ENCODE measurements at places on chromosomes 1 and 21. TPM values are rescaled to one million over a fixed set of nuclear protein-coding genes. Genes with fewer than 3 reads are reported as not detected.

The OPRD1 gene
- total RNA-seq, result not detected

The FGR gene
- total RNA-seq, result 2.9 TPM

The PCAT6 gene
- total RNA-seq, result not detected

The KRTAP19-3 gene
- total RNA-seq, result not detected

The HFM1 gene
- not detected for total RNA-seq

The CGN gene
- 0.81 TPM for total RNA-seq

The CD1B gene
- not detected for total RNA-seq

The OR2T11 gene
- not detected for total RNA-seq

The PLPPR5 gene
- not detected for total RNA-seq

The AMY1B gene
- not detected for total RNA-seq

The GUCA2B gene
- total RNA-seq, result not detected

The CREG1 gene
- total RNA-seq, result 21.7 TPM

DNA sequence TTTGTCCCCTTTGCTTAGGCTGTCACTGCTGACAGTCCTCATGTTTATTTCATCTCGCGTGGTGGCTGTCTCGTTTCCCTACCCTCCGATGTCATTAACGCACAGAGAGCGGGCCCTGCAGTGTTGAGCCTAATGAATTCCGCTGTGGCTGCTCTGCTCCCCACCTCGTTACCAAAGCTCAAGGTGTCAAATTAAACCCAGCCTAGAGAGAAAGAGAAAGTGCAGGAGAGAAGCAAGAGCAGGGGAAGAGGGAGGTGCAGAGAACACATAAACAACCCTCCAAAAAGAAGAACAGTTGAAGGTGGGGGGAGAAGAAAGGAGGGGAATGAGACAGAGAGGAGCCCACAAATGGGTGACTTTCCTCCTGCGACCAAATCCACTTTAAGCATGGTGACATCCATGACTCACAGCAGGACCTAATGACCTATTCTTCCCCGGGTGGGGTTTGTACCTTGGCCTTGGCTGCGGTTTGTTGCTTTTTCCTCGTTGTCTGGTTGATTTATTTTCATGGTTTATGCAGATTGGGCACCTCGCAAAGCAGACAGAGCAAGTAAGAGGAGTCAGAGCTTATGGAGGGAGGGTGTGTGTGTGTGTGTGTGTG is 92.5 kb downstream of the PBX1 start:
- DNase-seq, result no peak
- no peak overlapping the region for H3K27ac ChIP-seq
- H3K27me3 ChIP-seq, result no peaks in the 10 kb centered on the region
- H3K4me3 ChIP-seq, result no peak overlapping the region

DNA sequence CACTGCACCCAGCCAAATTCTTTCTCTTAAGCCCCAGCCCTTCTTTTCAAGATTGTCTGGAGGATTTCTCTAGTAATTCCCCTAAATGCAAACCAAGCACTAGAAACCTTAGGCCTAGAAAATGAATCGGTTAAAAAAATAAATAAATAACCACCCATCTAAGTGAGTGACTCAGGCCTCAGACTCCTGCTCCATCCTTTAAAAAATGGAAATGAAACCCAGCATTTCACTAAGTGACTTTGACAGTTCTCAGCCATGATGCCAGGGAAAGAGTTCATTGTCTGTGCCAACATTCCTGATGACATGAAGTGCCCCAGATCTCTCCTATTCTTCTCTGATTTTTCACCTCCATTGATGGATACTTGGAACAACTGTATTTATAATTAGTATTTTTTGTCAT is 415.2 kb upstream of the DAB1 start:
- no peaks in the 10 kb centered on the region for H3K36me3 ChIP-seq
- H3K4me1 ChIP-seq, result no peaks in the 10 kb centered on the region
- H3K27me3 ChIP-seq, result no peaks in the 10 kb centered on the region
- H3K4me3 ChIP-seq, result no peak overlapping the region
- DNase-seq, result no peak
- no peak overlapping the region for H3K27ac ChIP-seq

DNA sequence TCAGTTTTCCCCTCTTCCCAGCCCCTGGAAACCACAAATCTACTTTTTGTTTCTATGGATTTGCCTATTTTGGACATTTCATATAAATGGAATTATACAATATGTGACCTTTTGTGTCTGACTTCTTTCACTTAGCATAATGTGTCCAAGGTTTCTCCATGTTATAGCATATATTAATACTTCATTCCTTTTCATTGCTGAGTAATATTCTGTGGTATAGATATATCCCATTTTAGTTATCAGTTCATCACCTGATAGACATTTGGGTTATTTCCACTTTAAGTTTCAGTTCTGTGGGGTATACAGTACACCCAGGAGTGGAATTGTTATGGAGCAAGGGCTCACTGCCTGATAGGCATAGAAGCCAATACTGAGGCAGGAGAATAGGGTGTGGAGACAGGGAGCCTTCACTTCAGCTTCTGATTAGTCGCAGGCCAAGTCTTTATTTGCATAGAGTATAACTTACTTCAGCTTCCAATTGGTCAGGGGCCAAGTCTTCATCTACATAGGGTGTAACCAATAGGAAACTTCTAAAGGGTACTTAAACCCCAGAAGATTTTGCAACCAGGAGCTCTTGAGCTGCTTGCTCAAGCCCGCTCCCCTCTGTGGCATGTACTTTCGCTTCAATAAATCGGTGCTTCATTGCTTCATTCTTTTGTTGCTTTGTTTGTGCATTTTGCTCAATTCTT is 8.3 kb upstream of the NVL start:
- no peak overlapping the region for H3K27ac ChIP-seq
- H3K27me3 ChIP-seq, result no peaks in the 10 kb centered on the region
- H3K4me3 ChIP-seq, result no peak overlapping the region

GRCh38 chr1:244813327-244813726 is 22.1 kb upstream of the COX20 start:
- DNase-seq, result no peak
- H3K4me3 ChIP-seq, result no peak overlapping the region
- H3K27ac ChIP-seq, result no peak overlapping the region
- no peaks in the 10 kb centered on the region for H3K4me1 ChIP-seq
- no peaks in the 10 kb centered on the region for H3K36me3 ChIP-seq
- peaks cover 3% of the 10 kb centered on the region for H3K27me3 ChIP-seq

GRCh38 chr1:162696286-162696862 is 64.1 kb downstream of the DDR2 start:
- no peak overlapping the region for H3K4me3 ChIP-seq
- no peaks in the 10 kb centered on the region for H3K4me1 ChIP-seq
- H3K36me3 ChIP-seq, result no peaks in the 10 kb centered on the region
- DNase-seq, result no peak

DNA sequence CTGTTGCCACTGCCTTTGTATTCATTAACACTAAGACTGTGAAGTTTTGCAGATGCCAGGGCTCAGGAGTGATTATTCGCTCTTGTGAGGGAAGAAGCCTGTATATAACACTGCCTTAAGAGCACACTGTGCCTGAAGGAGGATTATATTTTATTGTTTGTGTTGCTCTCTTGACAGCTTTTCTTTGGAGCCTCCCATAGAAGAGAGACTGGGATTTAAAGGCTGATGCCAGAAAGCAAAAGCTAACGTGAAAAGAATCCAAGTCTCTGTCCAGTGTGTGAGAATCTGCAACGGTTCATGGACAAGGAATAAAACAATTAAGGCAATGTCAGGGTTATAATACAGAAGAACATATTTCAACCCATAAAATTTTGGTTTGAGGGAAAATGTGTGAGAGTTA is 316.8 kb downstream of the NFIA start:
- H3K4me1 ChIP-seq, result no peaks in the 10 kb centered on the region
- H3K27ac ChIP-seq, result no peak overlapping the region
- H3K36me3 ChIP-seq, result no peaks in the 10 kb centered on the region
- no peak overlapping the region for H3K4me3 ChIP-seq
- no peak for DNase-seq

- H3K36me3 ChIP-seq, result no peaks in the 10 kb centered on the region
- H3K27me3 ChIP-seq, result no peaks in the 10 kb centered on the region
- peaks cover 16% of the 10 kb centered on the region for H3K4me1 ChIP-seq
- H3K27ac ChIP-seq, result no peak overlapping the region
- no peak for DNase-seq
These were observed 173.7 kb upstream of the FGGY start for GRCh38 chr1:59123081-59123681.

- no peak for DNase-seq
- peaks cover 33% of the 10 kb centered on the region for H3K27me3 ChIP-seq
- H3K36me3 ChIP-seq, result no peaks in the 10 kb centered on the region
These were observed 1.2 kb downstream of the DMBX1 start for GRCh38 chr1:46490656-46491442.

DNA sequence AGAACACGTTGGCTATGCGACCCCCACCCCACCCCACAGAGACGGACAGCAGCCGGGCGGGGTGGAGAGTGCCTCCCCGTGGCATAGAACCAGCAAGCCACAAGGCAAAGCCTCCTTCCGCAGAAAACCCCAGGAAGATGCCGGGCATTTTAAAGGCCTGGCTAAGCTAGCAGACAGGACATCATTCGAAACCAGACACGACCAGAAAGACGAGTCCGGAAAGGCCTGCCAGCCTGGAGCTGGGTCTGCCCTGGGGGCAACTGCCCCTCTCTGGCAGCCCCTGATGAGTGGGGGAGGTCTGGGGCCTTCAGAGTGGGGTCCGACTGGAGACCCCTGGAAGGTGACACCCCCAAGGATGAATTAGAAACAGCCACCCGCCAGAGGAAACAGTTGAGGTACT is 8.5 kb downstream of the FTCD start:
- H3K4me1 ChIP-seq, result peaks cover 5% of the 10 kb centered on the region
- no peaks in the 10 kb centered on the region for H3K27me3 ChIP-seq
- H3K4me3 ChIP-seq, result no peak overlapping the region
- no peak overlapping the region for H3K27ac ChIP-seq
- H3K36me3 ChIP-seq, result no peaks in the 10 kb centered on the region

DNA sequence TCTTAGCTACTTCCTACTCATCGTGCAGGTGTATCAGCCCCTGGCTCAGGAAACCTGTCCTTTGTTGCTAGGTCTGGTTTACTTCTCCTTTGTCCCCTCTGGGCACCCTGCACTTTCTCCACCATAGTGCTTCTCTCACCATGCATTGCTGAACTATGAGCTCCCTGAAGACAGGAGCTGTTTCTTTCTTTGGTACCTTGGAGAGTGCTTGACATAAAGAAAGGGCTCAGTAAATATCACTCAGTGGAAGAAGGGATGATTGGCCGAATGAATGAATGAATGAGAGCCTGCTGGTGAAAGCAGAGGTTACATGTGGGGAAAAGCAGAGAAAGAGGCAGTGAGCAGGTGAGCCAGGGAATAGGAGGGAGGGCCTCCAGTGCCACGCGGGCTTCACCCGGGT is 9.8 kb upstream of the HMGB4 start:
- no peaks in the 10 kb centered on the region for H3K27me3 ChIP-seq
- no peak overlapping the region for H3K27ac ChIP-seq
- no peak overlapping the region for H3K4me3 ChIP-seq
- H3K36me3 ChIP-seq, result no peaks in the 10 kb centered on the region

DNA sequence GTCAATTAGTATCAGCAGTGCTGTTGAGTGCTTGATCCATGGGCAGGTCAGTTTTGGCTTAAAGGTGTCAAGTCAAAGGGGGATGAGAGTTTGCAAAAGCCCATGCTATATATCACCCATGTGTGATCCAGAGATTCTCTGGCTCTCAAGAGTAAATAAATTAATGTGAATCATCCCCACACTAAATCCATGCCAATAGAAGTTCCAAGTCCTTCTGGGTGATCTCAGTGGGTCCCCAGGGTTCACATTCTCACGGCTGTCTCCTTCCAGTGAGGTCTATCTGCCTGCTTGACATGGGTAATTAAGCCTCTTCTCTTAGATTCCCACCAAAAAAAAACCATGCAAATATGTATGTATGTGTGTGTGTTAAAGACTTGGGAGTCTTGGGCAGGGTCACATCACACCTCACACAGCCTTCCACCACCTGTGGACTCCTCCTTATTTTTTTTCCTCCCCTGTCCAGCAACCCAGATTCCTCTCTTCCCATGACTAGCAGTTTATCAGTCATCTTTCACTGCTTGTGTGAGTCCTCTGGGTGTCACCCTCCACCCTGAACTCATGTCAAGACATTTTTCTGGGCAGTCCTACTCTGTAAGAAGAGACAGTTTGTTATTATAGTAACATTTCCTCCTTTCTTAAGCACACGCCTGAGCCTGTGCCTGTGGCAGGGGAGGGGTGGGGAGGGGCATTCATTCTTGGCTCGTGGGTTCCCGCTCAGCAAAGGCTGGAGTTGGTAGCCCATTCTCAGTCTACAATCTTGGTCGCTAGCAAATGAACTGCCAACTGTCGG is 14.3 kb upstream of the S100A11 start:
- no peaks in the 10 kb centered on the region for H3K36me3 ChIP-seq
- DNase-seq, result no peak
- H3K4me3 ChIP-seq, result no peak overlapping the region
- H3K27me3 ChIP-seq, result no peaks in the 10 kb centered on the region
- no peak overlapping the region for H3K27ac ChIP-seq

- H3K27me3 ChIP-seq, result no peaks in the 10 kb centered on the region
- H3K27ac ChIP-seq, result no peak overlapping the region
- no peak overlapping the region for H3K4me3 ChIP-seq
- H3K36me3 ChIP-seq, result no peaks in the 10 kb centered on the region
These were observed 157.2 kb upstream of the NFIA start for GRCh38 chr1:60924964-60925798.

DNA sequence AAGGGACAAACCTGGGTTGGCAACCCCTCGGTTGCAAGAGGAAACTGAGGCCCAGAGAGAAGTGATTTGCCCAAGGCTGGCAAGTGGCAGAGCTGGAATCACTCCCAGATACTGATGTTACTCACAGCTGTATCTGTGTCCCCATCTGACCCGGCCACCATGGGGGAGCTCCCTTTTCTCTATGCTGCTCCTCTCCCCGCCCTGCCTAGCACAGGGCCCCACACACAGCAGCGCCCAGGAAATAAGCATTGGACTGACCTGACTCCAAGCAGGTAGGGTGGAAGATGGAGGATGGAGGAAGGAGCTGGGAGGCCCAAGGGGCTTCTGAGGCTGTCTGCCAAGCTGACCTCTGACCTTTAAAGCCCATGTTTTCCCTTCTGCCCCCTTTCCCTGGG is 3.0 kb upstream of the FBLIM1 start:
- DNase-seq, result no peak
- no peaks in the 10 kb centered on the region for H3K36me3 ChIP-seq
- peaks cover 21% of the 10 kb centered on the region for H3K4me1 ChIP-seq

GRCh38 chr1:14924455-14925331 is 228.9 kb upstream of the TMEM51 start:
- no peaks in the 10 kb centered on the region for H3K36me3 ChIP-seq
- no peak overlapping the region for H3K27ac ChIP-seq
- DNase-seq, result no peak

- H3K4me1 ChIP-seq, result peaks cover 20% of the 10 kb centered on the region
- no peak overlapping the region for H3K4me3 ChIP-seq
- peaks cover under 1% of the 10 kb centered on the region for H3K36me3 ChIP-seq
These were observed 1.9 kb upstream of the MED18 start for GRCh38 chr1:28326984-28327383.

GRCh38 chr1:224880593-224881307 is 48.7 kb upstream of the DNAH14 start:
- H3K27ac ChIP-seq, result no peak overlapping the region
- H3K4me3 ChIP-seq, result no peak overlapping the region
- no peaks in the 10 kb centered on the region for H3K27me3 ChIP-seq

GRCh38 chr1:10819198-10819901 is 22.9 kb upstream of the CASZ1 start:
- H3K27ac ChIP-seq, result no peak overlapping the region
- no peak for DNase-seq
- H3K36me3 ChIP-seq, result no peaks in the 10 kb centered on the region

All from CD4-positive, alpha-beta memory T cell (primary cell).